ENCODE measurements at places on chromosomes 2 and 18.

DNA sequence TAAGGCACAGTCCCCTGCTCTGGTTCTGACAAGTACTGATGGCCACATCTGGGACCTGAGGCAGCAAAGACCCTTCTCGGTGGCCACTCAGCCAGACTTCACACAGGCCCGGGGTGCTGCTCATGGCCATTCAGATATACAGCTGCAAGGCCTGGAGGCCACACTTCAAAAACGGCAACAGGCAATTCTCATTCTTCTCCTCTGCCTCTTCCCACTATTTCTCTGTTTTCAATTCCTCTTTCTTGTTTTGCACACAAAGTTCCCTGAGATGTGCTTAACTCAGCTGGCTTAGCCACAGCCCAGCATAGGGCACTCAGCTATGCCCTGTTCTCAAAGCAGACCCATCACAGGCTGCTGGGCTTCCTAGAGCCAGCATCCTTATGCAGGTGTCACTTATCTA lies 29.9 kb downstream of the PTPN18 start:
- ATAC-seq = no peak

DNA sequence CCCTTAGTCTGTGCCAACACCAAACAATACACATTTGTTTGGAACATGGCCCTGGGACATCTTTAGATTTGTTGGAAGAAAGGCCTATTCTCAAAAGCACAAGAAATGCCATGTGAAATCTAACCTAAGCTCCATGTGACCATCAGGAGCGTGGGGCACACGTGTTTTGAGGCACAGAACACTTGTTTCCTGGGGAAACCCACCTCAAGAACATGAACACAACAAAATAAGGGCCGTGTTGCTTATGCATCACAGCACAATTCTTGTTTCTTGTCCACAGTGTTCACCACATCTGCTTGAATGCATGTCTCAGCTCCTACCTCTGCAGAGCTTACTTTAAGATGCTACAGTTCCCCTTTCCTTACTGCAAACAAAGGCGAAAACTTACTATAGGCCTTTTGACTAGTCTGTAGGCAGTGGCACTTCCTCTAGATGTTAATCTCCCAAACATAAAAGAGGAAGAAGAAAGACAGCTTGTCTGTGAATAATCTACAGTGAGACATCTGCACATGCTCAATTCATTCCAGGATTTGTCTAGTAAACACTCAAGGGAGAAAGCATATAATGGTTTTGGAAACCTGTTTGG lies 165.0 kb downstream of the ANKRD44 start:
- ATAC-seq = no peak

GRCh38 chr2:210559182-210559581 lies 2.8 kb downstream of the CPS1 start:
- ATAC-seq = no peak

GRCh38 chr2:27128668-27129571 lies 5.3 kb downstream of the ABHD1 start:
- no peak for ATAC-seq

DNA sequence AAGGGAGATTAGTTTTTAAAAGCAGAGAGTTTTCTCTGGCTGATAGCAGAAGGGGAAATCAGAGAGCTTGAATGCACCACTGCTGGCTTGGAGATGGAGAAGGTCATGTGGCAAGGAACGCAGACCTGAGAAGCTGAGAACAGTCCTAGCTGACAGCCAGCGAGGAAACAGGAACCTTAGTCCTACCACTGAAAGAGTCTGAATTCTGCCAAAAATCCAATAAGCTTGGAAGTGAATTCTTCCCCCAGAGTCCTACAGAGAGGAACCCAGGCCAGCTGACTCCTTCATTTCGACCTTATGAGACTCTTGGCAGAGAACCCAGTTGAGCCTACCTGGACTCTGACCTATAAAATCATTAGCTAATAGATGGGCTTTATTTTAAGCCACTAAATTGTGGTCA lies 371.9 kb upstream of the TNP1 start:
- no peak for ATAC-seq

GRCh38 chr2:138030459-138030858 lies 66.2 kb downstream of the HNMT start:
- no peak for ATAC-seq

GRCh38 chr2:12008425-12009061 lies 262.1 kb downstream of the LPIN1 start:
- ATAC-seq = no peak

DNA sequence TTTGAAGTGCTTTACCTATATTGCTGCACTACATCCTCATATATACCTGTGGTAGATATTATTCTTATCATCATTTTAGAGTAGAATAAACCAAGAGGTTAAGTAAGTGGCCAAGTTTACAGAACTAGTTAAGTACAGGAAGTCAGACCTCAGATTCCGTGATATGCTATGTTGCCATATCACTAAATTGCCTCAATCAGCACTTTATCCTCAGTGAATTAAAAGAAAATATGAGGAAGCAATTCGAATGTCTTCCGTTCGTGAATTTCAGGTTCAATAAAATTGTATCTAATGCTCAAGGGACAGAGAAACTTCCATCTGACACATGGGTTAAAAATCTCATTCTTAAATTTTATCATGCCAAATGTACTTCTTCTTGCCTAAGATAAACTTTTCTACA lies 848.6 kb downstream of the CPS1 start:
- ATAC-seq = no peak

DNA sequence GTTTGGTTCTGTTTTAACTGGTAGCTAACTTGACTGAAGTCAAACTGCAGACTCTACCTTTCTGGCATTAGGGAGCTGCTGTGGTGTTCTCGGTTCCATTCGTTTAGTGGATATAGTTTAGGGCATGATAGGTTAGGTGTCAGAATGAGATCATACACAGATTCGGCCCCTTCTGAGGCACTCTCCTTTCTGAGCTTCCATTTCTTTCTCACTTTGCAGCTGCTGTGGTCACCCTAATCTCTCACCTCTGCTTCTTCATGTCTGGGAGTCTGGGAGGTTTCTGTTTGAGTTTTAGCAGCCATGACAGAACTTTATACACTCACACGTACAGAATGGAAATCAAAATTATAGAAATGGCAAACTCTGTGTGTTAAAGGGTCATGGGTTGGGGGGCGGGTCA lies 122.8 kb downstream of the ATP9B start:
- no peak for ATAC-seq

DNA sequence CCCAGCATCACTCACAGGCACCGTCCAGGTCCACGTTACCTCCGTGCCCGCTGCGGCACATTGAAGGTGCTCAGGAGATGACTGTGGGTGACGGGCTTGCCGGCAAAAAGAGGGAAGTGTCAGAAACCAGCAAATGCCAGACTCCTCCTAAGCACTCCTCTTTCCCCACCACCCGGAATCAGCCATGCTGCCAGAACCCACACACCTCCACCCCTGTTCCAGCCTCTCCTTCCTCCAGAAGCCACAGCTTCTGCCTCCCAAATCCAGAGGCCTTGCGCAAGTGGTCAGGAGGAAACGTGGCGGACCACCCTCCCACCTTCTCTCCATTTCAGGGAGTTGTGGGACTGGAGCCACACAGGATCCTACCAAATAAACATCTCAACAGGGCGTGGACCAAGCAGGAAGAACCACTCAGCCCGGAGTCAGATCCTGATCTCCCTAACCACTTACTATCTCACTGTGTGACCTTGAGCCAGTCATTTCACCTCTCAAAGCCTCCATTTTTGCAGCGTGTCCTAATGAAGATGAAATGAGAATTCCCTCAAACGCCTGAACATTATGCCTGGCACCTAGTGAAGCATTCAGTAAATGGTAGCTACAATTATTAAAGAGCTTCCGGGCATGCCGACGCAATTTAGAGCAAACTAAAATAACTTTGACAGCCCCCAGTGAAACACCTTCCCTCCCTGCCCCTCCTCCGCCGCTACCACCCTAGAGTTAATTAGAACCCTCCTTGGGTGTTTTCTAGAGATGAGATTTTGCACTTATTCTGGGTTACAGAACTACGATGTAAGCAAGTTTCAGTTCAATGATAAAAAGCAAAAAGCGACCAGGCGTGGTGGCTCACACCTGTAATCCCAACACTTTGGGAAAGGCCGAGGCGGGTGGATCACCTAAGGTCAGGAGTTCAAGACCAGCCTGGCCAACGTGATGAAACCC lies 32.9 kb downstream of the SMAD7 start:
- ATAC-seq = no peak

- no peak for ATAC-seq
Measured at GRCh38 chr2:98886066-98886554, 49.9 kb downstream of the CRACDL start.

GRCh38 chr2:58932801-58933200 lies 691.7 kb upstream of the FANCL start:
- ATAC-seq = no peak

DNA sequence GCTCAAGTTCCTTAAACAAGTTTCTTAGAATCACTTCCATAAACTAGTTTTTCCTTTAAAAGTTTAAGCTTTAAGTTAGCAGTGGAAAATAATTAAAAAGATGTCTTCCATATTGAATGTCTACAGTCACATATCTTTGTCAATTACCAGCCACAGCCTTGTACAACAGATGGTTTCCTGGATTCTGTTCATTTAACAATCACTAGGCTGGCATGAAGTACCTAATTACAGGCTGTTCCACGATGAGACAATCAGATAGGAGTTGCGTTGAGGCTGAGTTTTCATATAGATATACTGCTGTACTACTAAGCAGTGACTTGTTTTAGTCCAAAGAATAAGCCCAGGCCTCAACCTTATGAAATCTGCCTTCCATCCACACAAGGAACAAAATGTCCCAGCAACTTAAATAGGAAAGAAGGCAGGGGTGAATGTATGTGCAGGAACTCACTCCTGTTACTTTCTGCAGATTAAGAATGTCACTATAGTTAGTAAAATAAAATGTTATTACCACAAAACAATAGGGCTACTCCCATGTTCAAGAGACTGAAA lies 131.0 kb downstream of the ZAP70 start:
- no peak for ATAC-seq

GRCh38 chr18:75134611-75134975 lies 74.3 kb downstream of the PTGR3 start:
- no peak for ATAC-seq

DNA sequence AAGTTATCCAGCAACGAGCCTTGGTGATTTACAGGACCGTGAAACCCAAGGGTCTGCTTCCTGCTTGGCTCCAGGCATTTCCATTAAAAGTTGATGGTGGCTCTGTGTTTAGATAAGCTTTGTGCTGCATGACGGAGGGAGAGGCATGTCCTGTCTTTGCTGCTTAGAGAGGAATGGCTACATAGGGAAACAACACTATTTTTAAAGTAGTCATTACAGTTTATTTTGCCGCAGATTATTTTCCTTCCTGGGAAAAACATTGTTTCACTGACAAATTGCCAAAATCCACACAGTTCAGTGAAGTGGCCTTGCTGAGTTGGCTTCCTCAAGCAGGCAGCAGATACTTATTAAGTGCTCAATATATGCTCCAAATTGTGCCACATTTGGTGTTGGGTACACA lies 98.5 kb downstream of the THSD7B start:
- ATAC-seq = no peak

DNA sequence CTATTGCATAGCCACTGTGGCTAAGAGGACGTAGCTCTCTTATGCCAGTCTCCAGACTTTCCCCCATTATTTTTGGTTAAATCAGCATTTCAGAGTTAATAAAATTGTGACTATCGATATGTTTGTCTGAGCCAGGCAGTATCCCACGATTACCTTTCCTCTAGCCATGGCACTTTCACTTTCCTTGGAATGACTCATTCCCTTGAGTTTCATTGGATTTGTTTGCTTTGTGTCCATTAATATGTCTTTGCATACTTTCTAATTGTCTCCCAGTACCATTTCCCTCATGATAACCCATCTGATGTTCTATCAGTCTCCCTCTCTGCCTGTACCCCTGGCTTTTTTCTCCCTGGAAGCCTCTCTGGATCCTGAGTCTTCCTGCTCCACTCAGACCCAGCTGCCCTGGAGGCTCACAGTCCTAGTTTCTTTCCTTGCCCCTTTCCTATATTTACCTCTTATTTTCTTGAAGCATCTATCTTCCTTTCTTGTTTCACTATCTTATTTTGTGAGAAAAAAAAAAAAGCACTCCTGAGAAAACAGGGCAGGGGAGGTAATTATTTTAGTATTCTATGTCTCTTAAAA lies 126.1 kb downstream of the MTX2 start:
- ATAC-seq = no peak

GRCh38 chr2:230542751-230543150 lies 126.8 kb downstream of the SP100 start:
- no peak for ATAC-seq
